Left kidney (tissue), 8 donors: ENCODE measurements at places on chromosomes 16 and 17. TPM values are rescaled to one million over a fixed set of nuclear protein-coding genes. Genes with fewer than 3 reads are reported as not detected.
A peak's percentile ranks its signal among the peaks of the same experiment; 100 is the strongest.

SEPTIN12 gene
- 0.57 TPM for polyA plus RNA-seq

TP53TG3C gene
- polyA plus RNA-seq, result not detected

HS3ST3A1 gene
- 1.6 TPM for polyA plus RNA-seq

DNA sequence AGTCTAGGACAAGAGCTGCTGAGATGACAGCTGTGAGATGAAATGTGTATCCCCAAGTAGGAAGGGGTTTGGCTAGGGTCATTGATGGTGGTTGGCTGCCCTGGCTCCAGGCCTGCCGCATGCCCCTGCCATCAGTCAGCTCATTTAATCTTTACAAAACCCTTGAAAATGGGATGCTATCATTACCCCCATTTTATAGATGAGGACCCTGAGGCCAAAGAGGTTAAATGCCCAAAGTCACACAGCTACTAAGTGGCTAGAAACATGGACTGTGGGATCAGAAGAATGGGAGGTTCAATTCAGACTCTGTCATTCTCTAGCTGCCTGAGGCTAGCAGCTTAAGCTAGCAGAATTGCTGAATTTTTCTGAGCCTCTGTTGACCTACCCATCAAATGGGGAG lies 198.8 kb downstream of the MAF start:
- DNase-seq, result no peak

DNA sequence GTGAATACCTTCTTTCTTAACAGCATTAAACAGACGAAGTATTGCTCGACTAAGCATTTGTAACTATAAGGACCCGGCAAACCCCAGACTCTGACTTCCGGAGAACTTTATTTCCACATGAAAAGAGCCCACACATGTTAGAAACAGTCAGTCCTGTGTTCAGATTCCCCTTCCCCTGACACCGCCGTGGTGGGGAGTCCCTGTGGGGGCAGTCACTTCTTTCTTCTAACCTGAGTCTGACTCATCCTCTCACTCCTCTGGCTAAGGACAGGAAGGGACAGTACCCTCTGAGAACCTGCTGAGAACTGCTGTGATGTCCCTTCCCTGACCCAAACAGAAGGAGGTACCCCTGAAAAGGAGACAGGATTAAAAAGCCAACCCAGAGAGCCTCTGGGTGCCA lies 165.1 kb downstream of the XYLT1 start:
- no peak for DNase-seq

DNA sequence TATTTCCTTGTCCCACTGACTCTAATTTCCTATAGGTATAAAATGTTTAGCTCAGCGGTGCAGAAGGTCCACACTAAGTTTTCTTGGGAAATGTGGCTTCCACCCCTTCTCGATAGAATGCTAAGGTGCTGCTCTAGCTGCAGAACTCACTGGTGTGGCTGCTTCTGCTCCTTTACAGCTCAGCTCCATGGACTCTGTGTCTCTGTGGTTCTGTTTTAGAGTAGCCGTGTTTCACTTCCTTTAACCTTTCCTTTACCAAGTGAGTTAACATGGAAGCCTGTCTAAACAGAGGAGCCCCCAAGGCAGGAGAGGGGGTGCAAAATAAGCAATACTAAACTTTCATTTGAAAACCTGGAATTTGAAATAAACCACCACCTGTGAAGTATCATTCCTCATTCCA lies 65.3 kb downstream of the SPECC1 start:
- DNase-seq, result no peak

- DNase-seq, result no peak
These were observed 346.6 kb upstream of the SALL1 start for GRCh38 chr16:51497541-51498211.

DNA sequence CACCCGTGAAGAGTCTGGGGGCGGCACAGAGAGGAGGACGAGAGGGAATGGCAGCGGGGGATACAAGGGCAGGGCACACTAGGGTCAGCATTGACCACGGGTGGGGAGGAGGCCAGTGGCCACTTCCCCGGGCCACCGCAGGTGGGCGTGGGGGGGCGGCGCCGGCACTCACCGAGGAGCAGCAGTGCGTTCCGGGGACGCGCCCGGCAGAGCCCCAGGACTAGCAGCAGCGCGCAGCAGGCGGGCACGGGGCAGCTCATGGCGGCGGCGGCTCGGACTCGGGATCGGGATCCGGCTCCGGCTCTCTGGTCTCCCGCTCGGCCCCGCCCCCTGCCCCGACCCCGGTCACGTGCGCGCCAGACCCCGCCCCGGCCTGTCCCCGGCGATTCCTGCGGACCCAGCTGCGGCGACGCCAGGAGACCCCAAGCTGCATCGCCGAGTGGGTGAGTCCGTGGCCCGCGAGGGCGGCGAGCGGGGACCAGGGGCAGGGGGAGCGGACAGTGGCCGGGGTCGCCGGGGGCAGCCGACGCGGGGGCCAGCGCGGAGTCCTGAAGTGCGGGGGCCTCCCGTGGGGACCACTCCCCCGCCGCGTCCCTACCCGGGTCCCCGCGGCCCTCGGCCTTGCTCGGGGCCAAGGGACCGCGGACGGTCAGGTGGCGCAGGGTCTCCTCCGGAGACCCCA lies at the start of the genes SGSH and SLC26A11:
SGSH (minus strand) TSS at position 280 of the 682 bp plus-strand sequence; CDS start at position 260, 20 bp downstream.
SLC26A11 (plus strand) TSS at position 374 of the 682 bp plus-strand sequence. CDS start 1,134 bp downstream, outside the sequence.
- DNase-seq, result peak; percentile 64

DNA sequence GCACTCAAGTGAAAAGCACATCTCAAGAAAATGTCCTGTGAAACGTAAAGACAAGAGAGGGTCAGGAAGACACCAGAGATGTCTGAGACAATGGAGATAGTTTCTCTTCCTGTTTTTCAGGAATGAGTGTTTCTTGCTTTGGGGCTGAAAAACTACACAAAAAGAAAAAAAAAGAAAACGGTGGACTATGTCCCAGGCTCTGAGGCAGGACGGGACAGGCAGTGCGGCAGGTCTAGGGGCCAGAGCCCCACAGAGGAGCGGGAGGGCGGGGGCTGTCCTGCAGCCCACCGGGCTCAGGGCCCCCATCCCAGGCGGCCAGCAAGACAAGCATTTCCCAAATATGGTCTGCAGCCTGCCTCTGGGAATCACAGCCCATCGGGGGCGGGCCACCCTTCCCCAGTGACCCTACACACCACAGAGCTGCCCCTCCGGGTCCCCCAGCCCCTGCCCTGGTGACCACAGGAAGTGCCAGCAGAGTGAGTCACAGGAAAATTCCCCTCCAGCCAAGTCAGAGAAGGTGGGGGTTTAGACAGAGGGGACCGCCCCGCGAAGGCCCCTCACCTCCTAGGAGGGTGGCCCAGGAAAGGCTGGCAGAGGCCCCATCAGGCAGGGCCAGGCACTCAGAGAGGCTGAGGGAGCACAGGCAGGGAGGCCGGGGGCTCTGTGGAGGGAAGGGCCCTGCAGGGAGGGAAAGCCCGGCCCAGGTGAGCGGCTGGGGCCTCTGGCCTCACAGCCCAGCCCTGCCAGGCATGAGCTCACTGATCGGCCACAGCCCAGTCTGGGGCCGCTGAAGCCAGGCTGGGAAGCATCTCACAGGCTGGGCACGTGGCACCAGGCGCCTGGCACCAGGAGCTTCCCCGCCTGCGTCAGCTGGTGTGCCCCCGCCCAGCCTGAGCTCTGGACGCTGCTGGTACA lies 6.3 kb downstream of the BCAR1 start:
- no peak for DNase-seq

- peak; percentile 67 for DNase-seq
These were observed 235.3 kb downstream of the SEC14L1 start for GRCh38 chr17:77375917-77376651.
